ENCODE measurements at places on chromosomes 1 and 21.

DNA sequence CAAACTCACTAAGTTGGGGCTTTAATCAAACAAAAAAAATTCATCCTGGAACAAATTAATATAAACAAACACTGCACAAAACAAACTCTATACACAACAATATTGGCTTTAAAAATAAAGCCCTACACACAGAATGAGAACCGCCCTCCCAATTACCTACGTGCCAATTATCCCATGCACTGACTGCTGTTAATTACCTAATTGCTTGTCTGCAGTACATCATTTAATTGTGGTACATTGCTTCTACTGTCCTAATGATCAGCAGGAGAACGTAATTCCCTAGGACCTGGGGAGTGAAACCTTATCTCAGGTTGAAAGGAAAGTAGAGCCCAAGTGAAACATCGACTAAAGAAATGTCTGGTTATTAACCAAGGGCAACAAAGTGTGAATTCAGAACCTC, 364.5 kb downstream of the KCNH1 start:
- DNase-seq, result no peak

- DNase-seq, result no peak
These were observed 9.5 kb upstream of the PRAMEF12 start for GRCh38 chr1:12764016-12764415.

DNA sequence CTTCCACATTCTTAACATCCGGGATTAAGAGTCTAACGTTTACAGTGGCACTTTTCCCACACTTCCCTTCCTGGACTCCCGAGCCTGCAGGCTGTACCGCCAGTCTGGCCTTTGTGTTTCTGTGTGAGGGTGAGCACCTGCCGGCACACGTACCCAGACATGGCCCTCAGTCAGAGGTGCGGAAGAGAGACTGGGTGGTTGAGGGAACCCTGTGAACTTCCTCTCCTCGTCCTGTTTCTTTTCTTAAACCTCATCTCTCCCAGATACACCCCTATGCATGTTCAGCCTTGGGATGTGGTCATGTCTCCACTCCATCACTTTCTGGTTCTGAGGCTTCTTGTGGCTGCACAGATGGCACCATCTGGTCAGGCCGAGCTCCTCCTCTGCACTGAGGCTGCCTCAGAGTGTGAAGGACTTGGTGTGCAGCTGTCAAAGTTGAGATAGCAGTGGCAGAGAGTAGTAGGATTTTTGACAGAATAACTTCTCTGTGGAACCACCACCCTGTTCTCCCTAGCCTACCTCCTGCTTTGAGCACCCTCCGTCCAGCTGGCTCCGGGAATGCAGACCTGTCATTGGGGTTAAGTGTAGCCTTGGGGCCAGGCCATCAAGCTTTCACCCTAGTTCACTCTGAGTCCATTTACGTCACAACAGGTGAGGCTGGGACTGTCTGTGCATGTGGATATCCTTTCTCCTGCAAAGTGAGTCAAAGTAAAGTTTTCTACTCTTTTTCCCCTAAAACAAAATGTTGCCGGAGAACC, 31.4 kb downstream of the VASH2 start:
- no peak for DNase-seq

DNA sequence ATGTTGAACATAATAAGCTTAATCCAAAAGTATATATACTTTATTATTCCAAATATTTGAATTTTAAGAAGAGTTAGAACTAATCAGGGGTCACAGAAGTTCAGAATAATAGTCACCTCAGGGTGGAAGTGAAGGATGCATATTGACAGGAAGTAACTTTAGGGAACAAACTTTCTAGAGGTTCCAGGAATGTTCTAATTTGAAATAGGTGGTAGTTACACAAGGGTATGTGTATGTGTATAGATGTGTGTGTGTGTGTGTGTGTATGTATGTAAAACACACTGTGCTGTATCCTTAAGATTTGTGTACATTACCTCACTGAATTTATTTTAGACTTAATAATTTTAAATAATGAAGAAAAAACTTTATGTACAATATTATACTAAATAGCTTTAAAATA, 110.4 kb downstream of the ACBD6 start:
- no peak for DNase-seq

DNA sequence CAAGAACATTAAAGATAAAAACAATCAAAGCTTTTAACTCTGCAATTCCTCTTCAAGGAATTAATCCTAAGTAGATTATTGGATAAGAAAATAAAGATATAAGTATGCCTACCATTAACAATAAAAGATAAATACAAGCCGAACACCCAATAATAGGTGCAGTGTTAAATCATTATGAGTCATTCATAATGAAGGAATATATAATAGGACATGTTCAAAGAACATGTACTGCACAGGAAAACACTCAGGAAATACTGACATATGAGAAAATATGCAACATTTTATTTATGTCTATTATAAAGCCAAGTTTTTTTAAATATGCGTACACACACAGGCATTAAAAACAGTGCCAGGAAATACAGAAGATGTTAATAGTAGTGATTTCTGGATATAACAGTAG, 11.1 kb upstream of the EXO1 start:
- DNase-seq, result no peak

GRCh38 chr1:29441916-29442668, 205.8 kb downstream of the PTPRU start:
- no peak for DNase-seq

- DNase-seq, result no peak
These were observed 10.7 kb upstream of the CD2 start for GRCh38 chr1:116743535-116743934.

DNA sequence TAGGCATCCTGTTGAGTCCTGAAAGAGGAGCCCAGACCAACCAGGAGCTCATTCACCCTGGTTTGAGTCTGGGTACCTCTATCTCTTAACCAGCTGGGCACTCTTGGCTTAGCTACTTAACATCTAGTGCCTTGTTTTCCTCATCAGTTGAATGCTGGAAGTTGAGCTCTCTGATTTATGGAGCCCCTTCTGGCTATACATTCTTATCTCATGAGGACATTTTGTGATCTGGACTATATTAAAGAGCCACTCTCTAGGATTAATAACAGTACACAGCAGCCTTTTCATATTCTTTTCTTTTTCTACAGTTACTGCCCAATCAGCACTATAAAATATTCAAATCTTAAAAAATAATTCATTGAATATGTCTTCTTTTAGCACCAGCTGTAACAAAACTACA, 296.9 kb upstream of the RUNX1 start:
- no peak for DNase-seq

DNA sequence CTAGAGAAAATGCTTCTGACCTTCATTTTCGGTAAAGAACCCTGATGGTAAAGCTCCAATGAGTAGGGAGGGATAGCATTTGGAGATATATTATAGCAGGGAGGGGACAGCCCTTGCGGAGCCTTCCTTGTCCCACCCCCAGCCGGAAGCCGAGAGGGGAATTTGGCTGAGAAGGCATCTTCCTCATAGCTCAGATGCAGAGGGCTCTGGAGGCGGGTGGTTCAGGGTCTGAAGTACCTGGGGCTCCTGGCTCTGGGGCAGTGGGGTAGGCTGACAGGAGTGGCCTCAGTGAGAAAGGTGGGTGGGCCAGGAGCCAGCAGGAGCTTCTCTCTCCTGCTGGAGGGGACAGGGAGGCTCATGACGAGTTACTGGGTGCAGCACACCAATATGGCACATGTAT, 88.0 kb upstream of the IFFO2 start:
- DNase-seq, result no peak

GRCh38 chr1:46285730-46286477, 17.5 kb downstream of the LRRC41 start:
- no peak for DNase-seq

DNA sequence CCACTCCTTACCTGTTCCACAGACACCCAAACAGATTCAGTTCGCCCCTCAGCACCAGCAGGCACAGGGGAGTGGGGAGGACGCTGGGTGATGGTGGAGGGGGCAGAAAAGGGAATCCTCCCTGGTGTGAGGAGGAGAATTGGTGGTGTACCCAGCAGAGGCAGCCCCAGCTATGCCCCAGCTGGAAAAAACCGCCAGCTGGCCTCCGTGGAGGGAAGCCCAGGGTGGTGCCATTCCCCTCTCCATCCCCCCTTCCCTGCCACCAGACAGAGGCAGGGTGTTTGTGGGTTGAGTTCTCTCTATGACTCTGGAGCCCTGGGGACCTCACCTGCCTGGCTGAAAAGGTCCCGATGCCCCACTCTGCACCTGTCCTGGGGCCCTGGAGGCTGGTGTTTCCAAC, 27.9 kb downstream of the OPTC start:
- no peak for DNase-seq

DNA sequence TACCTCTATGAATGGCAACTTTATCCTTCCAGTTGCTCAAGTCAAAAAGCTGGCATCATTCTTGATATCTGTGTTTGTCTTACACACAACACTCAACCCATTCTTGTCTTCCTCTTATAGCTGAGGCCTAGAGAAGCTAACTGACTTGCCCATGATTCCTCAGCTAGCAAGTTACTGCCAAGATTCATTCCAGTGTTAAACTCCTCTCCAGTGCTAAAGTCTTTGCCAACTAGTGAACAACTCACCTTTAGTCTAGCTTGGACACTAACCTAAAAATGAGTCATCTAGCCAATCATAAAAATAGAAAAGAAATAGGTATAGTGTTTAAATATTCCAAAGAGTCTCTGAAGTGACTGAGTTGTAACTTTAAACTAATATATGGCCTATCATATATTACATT, 45.6 kb upstream of the RGS2 start:
- DNase-seq, result no peak

DNA sequence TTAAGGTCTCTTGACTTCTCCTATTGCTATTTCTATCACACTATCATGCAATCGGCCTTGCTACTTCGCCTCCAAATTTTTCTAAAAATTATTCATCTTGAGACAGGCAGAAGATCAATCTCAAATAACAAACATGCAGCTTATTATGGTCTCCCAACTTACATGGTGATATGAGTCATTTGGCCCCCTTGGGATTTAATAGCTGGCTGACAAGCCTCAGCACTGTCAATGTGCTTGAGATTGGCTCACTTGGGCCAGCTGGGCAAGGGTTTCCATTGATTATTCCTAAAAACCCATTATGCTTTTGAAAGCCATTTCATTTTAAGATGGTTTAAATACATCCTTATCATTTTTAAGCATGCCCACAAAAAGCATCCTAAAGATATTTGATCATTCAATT, 224.5 kb upstream of the NFIA start:
- no peak for DNase-seq

DNA sequence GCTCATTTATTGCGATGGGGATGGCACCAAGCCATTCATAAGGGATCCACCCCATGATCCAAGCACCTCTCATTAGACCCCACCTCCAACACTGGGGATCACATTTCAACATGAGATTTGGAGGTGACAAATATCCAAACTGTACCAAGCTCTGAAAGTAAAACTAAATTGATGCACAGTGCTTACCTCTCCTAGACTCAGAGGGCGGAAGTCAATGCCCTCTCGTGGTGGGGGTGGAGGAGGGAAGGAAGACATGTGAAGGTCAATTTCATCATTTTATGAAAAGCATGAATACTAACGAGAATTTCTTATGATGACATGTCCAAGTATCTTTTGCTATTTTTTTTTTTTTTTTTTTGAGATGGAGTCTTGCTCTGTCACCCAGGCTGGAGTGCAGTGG, 120.0 kb downstream of the PGBD5 start:
- no peak for DNase-seq

GRCh38 chr1:159664247-159664646, 50.1 kb downstream of the CRP start:
- no peak for DNase-seq

- no peak for DNase-seq
These were observed 90.2 kb upstream of the BCAR3 start for GRCh38 chr1:93771843-93772242.

- peak; percentile 27 for DNase-seq
These were observed 22.8 kb downstream of the ATP5PO start for GRCh38 chr21:33892853-33893252.

DNA sequence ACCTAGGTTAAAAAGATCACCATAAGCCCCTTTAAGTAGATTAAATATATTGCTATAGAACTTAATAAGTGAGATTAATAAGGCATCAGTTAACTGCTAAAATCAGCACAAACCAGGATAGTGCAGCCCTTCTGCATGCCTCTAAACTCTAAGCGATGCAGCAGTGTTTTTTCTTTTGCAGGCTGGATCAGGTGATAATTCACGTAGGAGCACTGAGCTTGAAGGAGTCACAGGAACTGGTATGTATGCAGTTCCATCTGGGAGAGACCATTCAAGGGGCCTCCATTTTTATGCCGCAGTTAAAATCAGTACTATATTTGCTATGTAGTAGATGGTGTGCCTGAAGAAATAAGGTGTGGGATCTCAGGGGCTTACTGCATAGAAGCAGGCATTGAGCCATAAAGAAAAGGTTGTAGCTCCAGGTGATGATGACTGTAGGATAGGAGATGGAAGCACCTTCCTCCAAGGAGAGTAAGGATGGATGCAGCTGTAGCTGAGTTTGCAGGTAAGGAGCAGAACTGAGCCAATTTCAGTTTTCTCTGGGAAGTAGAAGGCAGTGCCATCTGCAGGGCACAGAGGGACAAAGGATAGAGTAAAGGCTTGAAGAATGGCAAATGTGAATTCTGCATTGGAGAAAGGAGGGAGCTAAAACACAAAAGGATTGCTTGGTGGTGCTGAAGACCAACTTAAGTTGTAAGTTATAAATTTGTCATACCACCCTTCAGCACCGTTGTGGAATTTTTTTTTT, 22.6 kb downstream of the NPL start:
- DNase-seq, result no peak

- DNase-seq, result no peak
These were observed 3.4 kb upstream of the POFUT2 start for GRCh38 chr21:45290948-45291612.

DNA sequence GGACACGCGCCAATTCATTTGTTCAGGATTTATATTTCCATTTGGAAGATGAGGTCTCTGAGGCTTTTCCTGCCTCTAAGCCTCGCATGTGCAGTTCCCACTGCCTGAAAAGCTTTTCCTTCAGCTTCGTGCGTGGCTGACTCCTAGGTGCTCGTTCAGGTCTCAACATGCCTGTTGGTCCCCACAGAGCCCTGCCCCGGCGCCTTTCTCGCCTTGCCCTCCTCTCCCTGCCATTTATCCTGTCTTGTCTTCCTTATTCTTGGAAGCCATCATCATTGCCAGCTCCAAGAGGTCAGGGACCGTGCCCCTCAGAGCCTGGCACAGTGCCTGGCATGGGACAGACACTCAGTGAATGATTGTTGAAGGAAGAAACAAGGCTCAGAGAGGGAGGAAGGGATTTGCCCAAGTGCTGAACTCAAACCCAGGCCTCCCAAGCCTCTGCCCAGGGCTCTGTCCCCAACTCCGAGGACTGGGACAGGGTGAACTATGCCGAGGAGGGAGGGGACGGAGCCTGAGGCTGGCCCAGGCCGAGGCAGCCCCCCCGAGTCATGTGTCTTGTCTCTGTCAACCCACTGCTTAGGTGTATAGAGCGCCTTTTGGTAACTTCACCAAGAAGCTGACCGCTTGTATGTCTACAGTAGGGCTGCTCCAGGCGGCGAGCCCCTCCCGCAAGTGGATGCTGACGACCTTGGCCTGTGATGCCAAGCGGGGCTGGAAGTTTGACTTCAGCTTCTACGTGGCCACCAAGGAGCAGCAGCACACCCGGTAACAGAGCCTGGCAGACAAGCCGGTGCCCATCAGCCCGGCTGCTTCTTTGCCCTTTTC, 47.3 kb downstream of the DISP3 start:
- no peak for DNase-seq

All from HuH-7 (cell line).